ENCODE measurements at places on chromosomes 11 and 22. TPM values are rescaled to one million over a fixed set of nuclear protein-coding genes. Genes with fewer than 3 reads are reported as not detected.

IGSF9B gene
- 6.9 TPM for total RNA-seq

CRYBB2 gene
- 0.25 TPM for total RNA-seq

BIK gene
- total RNA-seq = not detected

MUC5AC gene
- 0.25 TPM for total RNA-seq

CARS1 gene
- total RNA-seq = 34.9 TPM

KBTBD3 gene
- total RNA-seq = 9.1 TPM
